ENCODE measurements at places on chromosomes 16 and 17.
A peak's percentile ranks its signal among the peaks of the same experiment; 100 is the strongest.

DNA sequence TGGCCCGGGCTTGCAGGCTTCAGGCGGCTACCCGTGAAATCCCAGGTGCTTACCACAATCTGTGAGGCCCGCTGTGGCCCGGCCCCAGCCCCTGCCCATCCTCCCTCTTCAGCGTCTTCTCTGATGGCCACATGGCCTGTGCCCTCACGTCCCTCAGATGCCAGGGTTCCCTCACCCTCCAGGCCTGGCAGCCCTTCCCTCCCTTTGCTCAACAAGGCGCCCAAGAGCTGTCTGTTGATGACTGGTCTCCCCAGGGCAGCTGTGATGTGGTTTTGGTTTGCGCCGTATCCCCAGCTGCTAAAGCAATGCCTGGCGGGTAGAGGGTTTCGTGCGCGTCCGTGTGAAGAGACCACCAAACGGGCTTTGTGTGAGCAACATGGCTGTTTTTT lies 35.1 kb downstream of the PMM2 start:
- no peak for DNase-seq

DNA sequence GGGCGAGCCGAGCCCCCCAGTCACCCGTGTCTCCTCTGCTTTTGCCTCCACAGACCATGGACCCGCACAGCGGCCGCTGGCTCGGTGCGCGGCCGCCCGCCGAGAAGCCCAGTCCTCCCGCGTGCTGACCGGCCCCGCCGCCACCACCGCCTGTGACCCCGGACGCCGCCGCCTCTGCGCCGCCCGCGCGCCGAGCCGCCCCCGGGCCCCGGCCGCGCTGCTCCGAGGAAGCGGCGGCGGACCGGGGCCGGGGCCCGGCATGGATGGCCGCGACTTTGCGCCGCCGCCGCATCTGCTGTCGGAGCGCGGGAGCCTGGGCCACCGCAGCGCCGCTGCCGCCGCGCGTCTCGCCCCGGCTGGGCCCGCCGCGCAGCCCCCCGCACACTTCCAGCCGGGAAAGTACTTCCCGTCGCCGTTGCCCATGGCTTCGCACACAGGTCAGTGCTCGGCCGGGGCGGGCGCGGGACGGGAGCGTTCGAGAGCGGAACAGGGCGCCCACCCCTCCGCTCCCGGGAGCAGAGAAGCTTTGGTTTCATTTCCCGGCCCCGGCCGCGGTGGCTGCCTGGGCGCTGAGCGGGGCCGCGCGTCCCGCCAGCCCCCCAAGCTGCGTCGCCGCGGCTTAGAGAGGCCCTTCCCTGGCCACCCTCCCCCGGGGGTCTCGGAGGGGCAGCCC lies 4.4 kb downstream of the BAHCC1 start:
- DNase-seq, result no peak

- DNase-seq, result no peak
Observed at GRCh38 chr17:11074451-11074850, 166.6 kb upstream of the SHISA6 start.

GRCh38 chr16:74740795-74741304 lies 33.8 kb downstream of the FA2H start:
- DNase-seq, result peak; percentile 28

DNA sequence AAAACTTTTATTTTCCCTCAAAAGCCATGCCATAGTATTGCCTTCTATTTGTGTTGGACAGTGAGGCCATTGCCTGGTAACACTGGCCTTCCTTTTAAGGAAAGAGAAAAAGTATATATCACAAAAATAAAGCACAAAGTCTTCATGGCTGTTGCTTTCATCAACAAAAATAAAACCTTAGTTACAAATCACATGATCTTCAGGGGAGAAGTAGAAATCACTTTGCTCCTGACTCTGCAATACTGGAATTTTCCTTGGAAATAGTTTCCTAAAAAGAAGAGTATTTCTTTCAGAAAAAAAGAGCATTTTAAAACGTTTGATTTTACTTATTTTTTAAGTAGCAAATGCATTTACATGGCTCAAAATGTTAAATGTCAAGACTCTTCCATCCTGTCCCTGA lies 41.9 kb downstream of the FAM20A start:
- DNase-seq, result no peak

- DNase-seq, result no peak
Observed at GRCh38 chr16:49282690-49283375, 1.2 kb upstream of the CBLN1 start.

- no peak for DNase-seq
Observed at GRCh38 chr16:29920288-29921033, 5.6 kb downstream of the KCTD13 start.

DNA sequence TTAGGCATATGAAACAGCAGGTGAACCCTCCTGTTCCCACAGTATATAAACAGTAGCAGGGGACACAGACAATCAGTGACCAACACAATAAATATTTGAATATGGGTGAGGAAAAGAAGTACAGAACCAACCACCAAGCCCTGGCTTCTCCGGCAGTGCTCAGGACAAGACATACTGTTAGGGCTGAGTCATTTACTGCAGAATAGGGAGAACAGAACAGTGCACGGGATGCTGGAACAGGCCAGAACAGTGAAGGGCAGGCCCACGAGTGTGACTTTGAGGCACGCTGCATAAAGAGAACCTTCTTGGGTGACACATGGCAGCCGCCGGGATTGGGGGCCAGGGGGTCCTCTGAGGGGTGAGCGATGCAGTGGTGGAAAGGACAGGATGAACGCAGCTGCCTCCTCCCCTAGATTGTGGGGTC lies 160.4 kb downstream of the CMIP start:
- DNase-seq, result no peak

DNA sequence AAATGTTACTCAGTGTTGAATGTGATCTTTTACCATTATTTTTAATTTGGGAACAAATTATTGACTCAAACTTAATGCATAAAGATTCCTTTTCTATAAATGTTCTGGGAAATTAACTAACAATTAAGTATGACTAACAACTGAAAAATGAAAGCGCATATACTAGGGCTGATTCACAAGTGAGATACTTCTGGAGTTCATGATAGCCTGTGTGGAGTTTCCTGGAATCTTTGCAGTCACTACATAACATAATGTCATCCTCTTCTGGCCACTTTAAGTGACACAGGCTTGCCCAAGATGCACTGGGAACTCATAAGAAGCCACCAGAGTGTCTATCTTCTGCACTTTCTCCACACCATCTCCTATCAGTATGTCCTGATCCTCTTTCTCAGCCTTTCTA lies 450.3 kb upstream of the CDH11 start:
- no peak for DNase-seq

DNA sequence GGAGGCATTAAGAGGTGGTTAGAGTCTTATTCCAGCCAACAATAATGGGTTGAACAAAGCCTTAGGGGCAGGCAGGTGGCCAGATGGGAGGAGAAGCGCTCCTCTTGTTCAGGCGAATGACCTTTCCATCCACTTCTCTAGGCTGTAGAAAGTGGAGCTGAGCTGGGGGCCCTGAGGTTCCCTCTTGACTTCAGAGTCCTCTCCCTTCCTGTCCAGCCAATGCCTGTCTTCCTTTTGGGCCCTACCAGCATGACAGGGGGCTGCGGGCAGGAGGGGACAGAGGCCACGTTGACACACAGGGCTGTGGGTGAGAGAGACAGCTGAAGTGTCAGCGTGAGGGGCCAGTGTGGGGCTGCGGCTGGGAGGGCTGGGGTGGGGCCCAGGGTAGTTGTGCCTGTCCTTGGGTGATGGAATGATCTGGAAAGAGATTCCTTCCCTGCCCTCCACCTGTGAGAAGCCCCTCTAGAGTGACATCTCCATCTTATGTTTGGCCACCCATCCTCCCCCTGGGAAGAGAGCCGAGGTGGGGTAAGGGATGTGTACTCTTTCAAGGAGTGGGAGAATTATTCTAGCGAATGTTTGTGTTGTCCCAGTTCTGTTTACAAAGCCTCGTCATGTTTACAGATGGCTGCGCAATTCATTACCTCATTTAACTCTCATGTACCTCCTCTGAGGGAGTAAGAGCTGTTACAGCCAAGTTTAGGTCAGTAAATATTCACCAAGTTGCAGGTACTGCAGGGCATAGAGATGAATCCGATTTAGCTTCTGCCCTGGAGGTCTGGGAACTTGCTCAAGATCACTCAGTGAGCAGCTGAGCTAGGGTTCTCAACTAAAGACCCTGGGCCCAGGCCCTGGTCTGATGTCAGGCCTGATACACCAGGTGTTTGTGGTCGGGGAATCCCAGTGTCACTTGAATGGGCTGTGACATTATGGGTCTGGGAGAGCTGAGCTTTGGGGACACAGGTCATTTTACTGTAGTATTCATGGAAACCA lies 3.3 kb downstream of the ERBB2 start:
- DNase-seq, result peak; percentile 50

DNA sequence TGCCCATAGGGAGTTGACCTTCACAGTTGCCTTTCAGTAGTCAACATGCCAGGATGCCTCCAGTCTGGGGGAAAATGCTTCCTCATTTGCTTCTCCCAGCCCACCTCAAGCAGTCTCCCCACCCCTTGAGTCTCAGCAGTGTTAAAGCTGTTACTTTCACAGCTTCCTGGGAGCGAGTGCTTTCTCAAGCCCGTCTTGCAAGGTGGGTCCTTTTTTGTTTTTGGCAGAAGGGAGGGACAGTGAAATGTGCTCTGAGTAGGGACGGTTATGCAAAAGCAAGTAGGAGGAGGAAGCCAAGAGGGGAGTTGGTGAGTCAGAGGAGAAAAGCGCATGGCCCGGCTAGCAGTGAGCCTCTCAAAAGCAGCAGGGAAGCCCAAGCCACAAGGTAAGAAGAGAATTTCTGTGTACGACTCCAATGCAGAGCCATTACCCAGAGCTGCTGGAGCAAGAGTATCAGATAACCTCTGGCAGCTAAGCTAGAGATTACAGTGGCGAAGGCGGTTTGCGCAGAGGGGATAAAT lies at the start of gene CHST4:
CHST4 (plus strand) TSS at position 316 of the 521 bp plus-strand sequence. CDS start 10,252 bp downstream, outside the sequence.
- DNase-seq, result peak; percentile 13

DNA sequence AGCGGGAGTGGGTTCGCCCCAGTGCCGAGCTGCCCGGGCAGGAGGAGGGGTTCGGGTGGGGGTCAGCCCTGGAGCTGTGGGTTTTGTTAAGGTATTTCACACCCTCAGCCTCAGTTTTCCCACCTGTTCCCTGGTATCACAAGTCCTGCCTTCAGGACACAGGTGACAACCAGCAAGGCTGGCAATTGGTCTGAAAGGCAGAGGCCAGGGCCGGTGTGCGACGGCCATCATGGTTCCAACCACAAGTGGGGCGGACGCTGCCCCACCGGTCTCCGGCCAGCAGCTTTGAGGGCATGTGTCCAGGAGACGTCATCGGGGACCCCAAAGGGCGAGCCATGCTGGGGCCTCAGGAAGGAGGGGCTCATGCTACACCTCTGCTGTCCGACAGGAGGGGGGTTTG lies 10.8 kb downstream of the ZNF469 start:
- no peak for DNase-seq
